Stimulated activated CD4-positive, alpha-beta T cell treated with anti-CD3 and anti-CD28 coated beads, Interleukin-1b, Interleukin-23, amount 100 ng/mL, for 24 hours (primary cell): ENCODE measurements at places on chromosomes 4 and X.

DNA sequence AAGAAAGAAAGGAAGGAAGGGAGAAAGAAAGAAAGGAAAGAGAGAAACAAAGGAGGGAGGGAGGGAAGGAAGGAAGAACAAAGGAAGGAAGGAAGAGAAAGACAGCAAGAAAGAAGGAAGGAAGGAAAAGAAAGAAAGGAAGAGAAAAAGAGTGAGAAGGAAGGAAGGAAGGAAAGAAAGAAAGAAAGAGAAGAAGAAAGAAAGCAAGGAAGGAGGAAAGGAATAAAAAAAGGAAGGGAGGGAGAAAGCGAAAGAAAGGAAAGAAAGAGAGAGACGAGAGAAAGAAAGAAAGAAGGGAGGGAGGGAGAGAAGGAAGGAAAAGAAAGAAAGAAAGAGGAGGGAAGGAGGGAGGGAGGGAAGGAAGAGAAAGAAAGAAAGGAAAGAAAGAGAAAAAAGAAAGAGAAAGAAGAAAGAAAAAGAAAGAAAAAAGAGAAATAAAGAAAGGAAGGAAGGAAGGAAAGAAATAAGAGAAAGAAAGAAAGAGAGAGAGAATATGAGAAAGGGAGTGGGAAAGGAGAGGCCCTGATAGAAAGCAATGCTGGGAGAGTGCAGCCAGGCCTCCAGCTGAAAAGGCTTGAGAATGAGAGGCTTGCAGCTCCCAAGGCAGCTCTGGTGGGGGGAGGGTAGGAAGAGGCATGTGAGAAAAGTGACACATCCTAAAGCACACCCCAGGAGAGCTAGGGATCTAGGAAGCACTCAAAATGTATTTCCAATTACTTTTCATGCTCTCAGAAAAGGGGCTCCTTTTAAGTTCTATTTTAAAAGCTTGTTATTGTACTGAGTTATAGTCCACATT, 134.0 kb upstream of the ZIC3 start:
- no peak for DNase-seq

DNA sequence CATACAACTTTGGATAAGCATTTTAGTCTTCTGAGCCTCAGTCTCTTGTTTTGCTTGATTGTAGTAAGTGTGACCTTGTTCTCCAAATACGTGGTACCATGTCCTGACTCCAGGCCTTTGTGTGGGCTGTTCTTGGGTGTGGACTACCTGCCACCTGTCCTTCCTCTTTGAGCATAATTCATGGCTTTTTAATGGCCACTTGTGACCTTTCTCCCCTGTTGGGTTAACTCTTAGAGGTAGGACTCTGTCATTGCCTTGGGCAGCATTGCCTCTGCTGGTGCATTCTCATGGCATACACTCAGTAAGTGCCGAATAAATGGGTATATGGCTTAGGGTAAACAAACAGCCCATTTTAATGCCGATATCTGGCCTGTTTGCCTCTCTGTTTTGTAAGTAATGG, 3.0 kb downstream of the NSD2 start:
- DNase-seq, result no peak

DNA sequence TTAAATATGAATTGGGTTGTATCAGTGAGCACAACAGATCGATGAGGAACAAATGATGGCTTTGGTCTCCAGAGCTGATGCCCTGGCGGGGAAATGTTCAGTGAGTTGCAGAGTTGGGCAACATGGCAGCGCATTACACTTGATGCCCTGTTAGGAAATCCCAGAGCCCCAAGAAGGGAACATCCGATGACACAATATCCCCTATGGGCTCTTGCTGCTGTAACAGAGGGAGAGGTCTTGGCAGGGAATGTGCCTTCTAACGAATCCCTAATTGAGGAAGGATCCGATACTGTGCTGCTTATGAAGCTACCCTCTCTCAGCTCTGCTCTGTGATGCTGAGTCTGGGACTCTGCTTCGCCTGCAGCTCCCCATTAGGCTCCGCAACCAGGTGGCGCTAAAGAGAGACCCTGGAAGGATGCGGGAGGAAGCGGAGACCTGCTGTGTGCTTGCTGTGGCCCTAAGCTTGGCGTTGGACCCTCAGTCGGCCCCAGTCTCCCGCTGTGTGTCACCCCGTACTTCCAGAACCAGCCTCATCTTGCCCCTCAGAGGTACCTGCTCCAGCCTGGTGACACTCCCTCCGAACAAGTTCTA, 38.9 kb downstream of the PDHA1 start:
- peak; percentile 22 for DNase-seq

GRCh38 chr4:36321176-36321575, 39.8 kb downstream of the DTHD1 start:
- no peak for DNase-seq

DNA sequence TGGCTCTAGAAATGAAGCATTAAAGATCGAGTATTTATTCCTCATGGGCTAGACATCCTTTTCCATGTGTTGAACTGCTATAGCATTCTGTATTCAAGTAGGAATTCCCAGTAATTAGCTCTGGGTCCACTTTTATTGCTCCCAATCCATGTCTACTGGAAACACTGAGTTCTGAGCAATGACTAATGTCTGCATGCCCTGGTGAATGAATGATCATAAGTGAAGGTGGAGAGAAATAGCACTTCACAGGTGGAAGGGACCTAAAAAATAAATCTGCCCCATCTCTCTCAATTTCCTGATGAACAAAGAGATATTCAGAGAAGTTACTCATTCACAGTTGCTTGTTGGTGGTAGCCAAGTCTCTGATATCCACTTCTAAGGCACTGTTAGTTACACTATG, 34.6 kb upstream of the CXCL8 start:
- no peak for DNase-seq

- DNase-seq, result no peak
These were observed 121.7 kb downstream of the PDS5A start for GRCh38 chr4:39855909-39856512.

- no peak for DNase-seq
These were observed 911.2 kb downstream of the FSTL5 start for GRCh38 chr4:161252520-161253141.

GRCh38 chrX:138128027-138128671, 562.2 kb downstream of the ZIC3 start:
- no peak for DNase-seq

DNA sequence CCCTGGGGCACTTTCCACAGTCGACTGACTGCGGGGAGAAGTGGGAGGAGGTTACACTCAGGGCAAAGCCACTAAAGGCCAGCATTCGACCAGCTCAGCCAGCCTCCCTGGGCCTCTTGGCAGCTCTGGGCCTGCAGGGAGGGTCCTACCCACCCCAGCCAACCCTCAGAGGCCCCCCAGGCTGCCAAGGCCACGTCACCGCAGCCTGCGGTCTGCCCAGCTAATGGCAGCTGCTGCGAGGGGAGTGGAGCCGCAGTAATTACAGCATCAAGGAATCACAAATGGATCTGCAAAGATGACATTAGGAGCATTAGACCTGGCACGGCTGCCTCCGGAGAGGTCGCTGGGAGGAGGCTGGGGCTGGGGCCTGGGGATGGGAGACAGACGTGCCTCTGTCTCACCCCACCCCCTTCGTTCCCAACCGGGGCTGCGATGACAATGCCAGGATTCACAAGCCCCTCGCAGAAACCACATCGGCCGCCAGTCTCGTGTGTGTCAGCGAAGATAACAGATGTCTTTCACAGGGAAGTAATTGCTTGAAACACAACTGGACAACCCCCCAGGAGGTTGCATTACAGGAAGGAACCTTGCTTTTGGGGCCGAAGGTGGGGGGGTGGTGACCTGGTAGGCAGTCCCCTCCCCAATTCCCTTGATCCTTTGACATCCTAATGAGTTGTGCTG, 367.6 kb downstream of the BCOR start:
- DNase-seq, result no peak

- DNase-seq, result no peak
These were observed 1.2 kb upstream of the EBP start for GRCh38 chrX:48520455-48520854.

DNA sequence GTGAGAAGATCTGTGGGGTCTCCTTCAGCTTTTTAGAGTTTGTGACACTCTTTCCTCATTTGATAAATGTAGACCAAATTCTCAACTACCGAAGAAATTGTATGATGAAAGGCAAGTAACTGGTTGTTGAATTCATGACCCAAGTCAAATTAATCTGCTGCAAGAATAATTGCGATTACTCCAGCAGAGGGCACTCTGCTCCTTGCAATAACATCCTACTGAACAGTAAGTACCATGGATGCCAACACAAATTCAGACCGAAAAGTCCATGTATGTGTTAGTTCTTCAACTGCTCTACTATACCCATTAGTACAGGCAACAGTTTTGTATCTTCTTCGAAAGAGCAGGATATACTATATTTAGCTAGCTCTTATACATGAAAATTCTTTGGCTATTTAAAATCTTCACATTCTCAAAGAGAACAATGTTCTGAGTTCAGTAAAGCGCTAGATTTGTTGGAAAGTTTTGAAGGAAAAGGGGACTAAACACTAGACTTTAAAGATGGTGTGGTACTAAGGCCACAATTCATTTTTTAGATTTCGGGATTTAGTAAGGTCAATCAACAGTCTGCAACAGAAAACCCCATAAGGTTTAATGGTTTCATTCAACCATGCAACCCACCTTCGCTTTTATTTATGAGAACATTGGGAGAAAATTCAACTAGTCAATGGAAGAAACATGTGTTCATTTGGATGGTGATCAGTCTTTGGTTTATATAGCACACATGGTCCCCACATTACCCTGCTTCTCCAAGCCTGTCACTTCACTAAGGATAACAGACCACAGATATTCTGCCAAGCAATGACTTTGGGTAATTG, 105.4 kb upstream of the TBC1D9 start:
- peak; percentile 18 for DNase-seq

GRCh38 chr4:182600093-182600492, 317.1 kb downstream of the DCTD start:
- DNase-seq, result no peak

DNA sequence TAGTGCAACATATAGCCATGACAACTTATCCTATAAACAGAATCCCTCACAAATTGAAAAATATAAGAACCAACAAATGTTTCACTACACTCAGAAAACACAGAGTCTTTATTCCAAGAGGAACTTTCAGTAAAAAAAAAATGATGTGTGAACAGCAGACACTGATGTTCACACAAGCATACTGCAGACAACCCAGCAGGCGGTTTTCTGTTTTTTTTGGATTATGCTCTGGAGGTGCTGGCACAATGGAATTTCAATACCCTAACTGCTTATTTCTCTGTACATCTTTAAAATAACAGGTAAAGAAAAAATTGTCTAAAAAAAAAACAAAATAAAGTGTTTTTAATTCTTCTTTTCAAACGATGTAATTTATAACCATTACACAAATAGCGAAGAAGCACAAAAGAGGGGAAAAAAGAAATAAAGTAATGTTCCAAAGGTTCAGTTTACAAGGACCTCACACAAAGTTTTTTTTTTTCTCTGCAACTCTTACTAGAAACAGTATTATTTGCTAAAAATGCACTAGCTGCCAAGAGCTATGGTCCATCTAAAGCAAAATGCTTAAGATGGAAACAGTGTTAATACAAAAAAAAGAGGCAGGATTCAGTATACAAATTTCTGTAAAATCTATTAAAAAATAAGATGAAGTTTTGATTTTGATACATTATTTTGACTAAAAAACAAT, 55.3 kb downstream of the ANAPC10 start:
- DNase-seq, result no peak

- no peak for DNase-seq
These were observed 15.8 kb upstream of the RGS12 start for GRCh38 chr4:3276986-3277385.

DNA sequence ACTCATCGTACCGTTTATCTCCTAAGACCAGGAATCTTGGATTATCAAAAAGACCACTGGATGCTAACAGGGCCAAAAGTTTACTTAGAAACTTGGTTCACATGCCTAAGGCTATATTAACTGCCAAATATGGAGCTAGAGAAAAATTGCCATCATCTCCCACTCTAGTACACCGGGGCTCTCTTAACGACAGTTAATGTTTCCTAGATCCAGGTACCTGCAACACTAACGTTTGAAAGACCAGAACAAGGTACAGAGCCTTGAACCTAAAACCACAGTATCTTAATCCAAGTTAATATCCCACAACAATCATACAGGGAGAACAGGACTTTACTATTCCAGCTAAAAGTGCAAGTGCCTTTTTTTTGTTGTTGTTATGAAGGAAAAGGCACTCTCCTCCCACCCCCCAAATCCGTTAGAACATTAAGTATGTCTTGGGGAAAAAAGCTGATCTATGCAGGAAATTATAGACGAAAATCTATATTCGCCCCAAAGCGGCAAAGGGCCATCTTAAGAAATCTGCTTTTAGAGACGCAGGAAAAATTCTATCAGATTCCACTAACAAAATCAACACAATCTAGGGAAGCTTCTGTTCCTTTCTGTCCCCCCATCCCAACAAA, 1.3 kb downstream of the G3BP2 start:
- no peak for DNase-seq

GRCh38 chrX:153411255-153411987, at the start of gene ZFP92:
Gene ZFP92, plus strand, starts transcription at chrX:153411472. Its CDS starts 6,851 bp downstream, at chrX:153418323.
- peak; percentile 11 for DNase-seq

- no peak for DNase-seq
These were observed 4.7 kb downstream of the PYURF start for GRCh38 chr4:88518911-88519310.

- DNase-seq, result peak; percentile 11
These were observed 122.6 kb downstream of the SHISA3 start for GRCh38 chr4:42519803-42520417.

DNA sequence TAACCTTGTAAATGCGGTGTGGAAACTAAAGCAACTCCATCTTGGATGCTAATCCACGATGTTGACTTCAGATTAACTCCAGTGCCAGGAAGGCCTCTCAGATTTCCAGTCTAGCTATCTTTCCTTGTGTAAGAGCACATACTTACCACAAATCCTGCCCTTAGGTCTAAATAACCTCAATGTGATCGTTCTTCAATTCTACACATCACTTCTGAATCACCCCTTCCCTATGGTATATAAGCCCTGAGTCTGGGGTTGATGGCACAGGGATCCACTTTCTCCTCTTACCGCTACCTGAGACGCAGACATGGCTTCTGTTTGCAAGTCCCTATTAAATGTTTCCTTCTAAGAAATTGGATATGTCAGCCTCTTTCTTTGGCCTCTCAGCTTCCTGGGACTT, 17.5 kb upstream of the ZNF41 start:
- no peak for DNase-seq

DNA sequence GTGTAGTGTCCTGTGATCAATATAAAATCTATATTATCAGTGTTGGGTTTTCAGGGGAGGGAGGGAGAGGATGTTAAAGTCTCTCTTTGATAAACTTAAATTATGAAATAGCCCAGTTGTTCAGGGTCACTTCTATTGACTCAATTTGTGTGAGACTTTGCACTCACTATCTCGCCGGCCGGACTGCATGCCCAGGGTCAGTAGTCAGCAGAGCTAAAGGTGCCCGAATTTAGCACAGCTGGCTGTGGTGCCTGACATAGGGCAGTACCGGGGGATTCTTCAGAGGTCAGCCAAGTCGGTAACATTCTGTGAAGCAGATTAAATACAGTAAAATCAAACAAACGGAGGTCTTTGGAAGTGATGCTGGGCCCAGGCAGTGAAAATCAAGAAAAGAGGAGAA, 19.2 kb downstream of the GABRQ start:
- no peak for DNase-seq

GRCh38 chr4:36854554-36854953, 390.0 kb upstream of the NWD2 start:
- DNase-seq, result no peak
